ENCODE measurements at places on chromosomes 12 and 14.

DNA sequence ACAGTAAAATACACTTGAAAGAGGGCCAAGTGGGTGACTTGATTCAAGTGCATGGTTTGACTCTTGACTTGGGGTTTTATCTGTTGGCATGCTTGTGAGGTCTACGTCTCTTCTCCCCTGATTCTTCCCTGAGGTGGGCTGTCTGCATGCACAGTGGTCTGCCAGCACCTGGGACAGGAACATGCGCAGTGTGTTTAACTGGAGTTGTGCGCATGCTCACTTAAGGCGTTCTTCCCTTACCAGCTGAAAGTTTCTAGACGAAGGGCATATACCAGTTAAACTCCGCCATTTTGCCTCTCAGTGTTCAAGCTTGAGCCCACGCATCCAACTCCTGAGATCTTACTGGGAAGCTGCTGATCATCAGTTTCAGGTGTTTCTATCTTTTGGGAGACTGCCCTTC is 38.5 kb downstream of the GLRX5 start:
- DNase-seq: no peak

DNA sequence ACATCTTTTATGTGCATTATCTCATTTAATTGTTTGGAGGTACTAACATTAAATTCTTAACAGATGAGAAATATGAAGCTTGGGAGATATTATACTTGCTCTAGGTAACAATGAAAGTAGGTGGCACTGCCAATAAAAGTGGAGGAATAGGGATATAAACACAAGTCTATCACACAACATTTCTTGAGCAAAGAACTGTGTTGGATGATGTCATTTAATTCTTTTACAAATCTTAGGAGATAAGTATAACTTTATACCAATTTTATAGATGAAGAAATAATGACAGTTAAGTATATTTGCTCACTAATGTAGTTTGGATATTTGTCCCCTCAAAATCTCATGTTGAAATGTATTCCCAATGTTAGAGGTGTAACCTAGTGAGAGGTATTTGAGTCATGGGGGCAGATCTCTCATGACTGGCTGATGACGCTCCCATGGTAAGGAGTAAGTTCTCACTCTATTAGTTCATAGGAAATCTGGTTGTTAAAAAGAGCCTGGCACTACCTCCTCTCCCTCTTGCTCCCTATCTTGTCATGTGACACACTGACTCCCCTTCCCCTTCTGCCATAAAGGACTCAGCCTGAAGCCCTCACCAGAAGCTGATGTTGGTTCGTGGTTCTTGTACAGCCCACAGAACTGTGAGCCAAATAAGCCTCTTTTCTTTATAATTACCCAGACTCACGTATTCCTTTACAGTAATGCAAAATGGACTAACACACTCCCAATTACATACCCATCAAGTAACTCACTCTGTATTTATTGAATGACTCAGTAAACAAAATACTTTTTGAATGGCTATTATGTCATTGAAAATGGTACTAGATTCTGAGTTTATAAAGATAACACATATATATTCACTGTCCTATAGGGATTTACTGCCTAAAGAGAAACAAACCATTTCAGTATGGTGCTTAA is 146.8 kb upstream of the KITLG start:
- DNase-seq: no peak

GRCh38 chr12:3446235-3446634 is 44.8 kb upstream of the PRMT8 start:
- DNase-seq: no peak

GRCh38 chr12:31965090-31965489 is 5.9 kb downstream of the RESF1 start:
- DNase-seq: no peak

DNA sequence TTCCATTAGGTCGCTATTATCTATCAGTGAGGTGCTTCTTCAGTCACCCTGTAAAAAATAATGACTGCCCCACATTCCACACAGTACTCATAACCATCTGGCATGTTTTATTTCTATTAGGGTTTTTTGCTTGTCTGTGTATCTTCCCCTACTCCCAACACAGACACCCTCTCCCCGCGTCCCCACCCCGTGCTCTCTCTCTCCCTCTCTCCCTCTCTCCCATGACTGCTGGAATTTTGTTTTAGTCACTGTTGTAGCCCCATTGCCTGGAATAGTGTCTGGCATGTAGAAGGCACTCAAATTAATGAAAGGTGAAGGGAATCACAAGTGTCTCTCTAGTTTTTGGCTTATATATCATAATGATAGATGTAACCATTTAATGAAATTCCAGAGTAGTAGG is 103.1 kb upstream of the MON2 start:
- no peak for DNase-seq

GRCh38 chr12:57044468-57044867 is 5.5 kb downstream of the MYO1A start:
- DNase-seq: no peak

GRCh38 chr14:26987744-26988363 is 390.0 kb upstream of the NOVA1 start:
- no peak for DNase-seq

Data from T47D (cell line).